ENCODE measurements at places on chromosomes 7 and 10. TPM values are rescaled to one million over a fixed set of nuclear protein-coding genes. Genes with fewer than 3 reads are reported as not detected.

Gene PVRIG
- polyA plus RNA-seq, result 46.3 TPM

Gene COL26A1
- polyA plus RNA-seq, result not detected

Gene MSS51
- 0.25 TPM for polyA plus RNA-seq

Gene STAM
- polyA plus RNA-seq, result 14.8 TPM

Gene SND1
- 230 TPM for polyA plus RNA-seq

DNA sequence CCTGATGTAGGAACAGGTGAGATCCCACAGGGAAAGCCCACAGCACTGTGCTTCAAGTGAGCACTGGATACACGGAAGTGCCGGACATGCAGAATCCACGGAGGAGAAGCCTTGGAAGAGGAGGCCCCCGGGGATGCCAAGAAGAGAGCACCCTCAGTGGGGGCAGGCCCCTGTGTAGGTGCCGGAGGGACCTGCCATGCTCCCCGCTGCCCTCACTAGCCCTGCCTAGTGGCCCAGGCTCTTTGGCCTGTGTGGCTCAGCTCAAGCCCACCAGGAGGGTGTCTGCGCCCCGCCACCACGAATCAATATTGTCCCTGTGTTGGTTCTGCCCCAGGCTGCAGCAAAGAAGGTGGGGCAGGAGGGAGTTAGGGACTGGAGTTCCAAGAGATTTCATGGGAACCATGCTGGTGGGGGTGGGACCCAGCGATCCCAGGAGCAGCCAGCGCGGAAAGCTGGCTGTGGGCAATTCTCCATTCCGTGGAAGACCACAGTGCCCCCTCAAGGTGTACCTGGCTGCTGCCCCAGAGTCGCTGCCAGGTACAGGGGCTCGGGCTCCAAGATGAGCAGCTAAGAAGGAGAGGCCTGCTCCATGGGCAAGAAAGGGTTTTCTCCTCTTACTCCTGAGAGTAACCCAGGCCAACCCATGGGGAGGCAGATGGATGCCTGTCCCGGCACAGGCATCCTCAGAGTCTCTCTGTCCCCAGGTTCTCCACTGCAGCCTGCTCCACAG is 34.9 kb upstream of the LEP start:
- no peak for DNase-seq

GRCh38 chr10:6165221-6165725 is 37.5 kb upstream of the PFKFB3 start:
- no peak for DNase-seq

All from GM12878 (cell line).